ENCODE measurements at places on chromosomes 3 and 15.
A peak's percentile ranks its signal among the peaks of the same experiment; 100 is the strongest.

DNA sequence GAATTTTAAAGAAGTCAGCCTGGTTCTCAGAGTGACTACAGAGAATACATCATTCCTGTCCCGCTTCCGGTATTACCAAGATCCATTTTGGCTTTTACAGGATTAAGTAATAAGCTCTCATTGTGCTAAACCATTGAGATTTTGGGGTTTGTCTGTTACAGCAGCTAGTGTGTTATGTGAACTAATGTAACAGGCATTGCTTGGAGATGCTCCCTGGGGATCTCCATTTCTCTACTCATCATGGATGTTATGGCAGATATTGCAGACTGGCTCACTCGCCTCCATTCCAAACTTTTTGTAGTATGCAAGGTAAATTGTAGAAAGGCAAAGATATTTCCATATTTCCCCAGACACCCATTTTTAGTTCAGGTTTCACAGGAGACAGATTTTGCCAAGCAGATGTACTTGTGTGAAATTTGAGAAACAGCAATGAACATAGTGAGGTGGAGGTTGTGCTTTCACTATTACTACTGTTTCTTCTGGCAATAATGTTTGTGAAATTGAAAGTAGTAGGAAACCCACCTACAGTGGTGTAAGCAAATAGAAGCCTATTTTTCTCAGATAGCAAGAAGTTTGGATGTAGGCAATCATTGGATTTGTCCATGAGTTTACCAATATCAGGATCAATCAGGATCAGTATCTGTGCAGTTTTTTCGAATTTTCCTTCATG lies 177.1 kb upstream of the GALNT15 start:
- DNase-seq: peak; percentile 33

DNA sequence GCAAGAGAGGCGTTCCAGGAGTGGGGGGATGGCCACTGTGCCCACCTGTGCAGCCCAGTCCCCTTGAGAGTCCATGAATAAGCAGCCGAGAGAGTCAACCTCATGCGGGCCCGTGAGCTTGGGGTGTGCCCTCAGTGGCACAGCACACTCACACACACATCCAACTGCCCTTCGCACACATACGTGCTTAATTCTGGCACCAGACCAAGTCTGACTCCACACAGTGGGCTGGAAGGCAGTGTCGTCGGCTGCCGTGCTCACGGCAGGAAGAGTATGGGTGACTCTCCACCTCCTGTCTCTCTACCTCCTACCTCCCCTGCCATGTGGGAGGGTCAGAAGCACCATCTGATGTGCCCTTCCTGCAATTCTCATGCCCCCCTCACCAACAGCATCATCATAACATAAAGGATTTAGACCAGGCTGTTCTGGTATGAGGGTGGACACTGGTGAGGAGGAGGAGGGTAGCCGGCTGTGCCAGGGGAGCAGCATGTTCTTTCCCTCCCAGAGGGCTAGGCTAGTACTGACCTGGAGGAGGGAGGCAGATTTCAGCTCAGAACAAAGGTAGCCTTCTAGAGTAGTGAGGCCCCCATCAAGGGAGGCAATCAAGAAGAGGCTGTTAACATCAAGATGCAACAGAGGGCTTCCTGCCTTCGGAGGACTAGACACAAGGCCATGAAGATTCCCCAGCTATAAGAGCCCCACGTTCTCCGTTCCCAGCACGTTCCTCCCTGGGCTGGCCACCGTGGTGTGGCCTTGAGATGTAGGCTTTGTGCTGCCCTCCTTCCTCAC lies 5.3 kb upstream of the STRA6 start:
- no peak for DNase-seq

- no peak for DNase-seq
Observed at GRCh38 chr3:186218421-186218820, 109.5 kb upstream of the ETV5 start.

DNA sequence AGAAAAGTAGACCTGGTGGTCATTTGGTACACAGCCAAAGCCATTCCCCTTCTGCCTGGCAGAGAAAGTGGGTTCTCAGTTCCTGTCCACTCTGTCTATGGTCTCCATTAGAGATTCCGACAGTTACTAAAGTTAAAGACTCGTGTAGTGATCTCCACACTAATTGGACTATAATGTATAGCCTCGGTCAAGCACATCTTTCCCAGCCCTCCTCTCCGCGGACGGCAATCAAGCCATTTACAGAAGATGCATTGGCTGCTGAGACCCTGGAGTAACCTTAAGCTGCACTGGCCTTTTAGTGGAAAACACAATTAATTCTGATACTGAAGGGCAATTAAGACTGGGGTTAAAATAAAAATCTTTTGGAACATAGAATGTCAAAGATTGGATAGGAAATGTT lies 865.3 kb downstream of the MCTP2 start:
- DNase-seq: no peak

- no peak for DNase-seq
Observed at GRCh38 chr15:62118520-62119226, 46.4 kb downstream of the C2CD4B start.
